ENCODE measurements at places on chromosomes 7 and 10.

GRCh38 chr10:47223236-47223635 is 76.8 kb upstream of the GDF10 start:
- no peak for DNase-seq

DNA sequence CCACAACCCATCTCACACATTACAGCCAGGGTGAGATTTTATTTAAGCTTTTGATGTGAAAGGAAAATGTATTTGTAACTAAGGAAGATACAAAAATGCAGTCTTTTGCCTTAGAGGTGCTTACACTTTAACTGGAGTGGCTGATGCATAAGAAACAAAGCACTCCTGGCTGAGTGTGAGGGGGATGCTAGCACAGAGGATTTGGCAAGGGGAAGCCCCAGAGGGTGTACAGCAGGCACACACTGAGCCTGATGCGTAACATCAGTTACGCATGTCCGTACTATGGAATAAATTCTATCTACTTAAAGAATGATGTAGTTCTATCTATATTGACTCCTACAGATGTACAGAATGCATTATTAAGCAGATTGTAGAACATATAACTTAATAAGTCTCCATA is 17.8 kb downstream of the GIMAP8 start:
- DNase-seq: no peak

- DNase-seq: no peak
These were observed 13.0 kb downstream of the ATAD1 start for GRCh38 chr10:87804939-87805569.

GRCh38 chr7:638256-639011 is 88.1 kb upstream of the DNAAF5 start:
- DNase-seq: no peak

GRCh38 chr7:41425926-41426325 is 277.0 kb downstream of the INHBA start:
- no peak for DNase-seq

- no peak for DNase-seq
These were observed 426.6 kb downstream of the PLXNA4 start for GRCh38 chr7:132149436-132150304.

GRCh38 chr10:132298038-132298881 is 9.5 kb downstream of the STK32C start:
- DNase-seq: no peak

- DNase-seq: no peak
These were observed 4.2 kb downstream of the FEZF1 start for GRCh38 chr7:122300211-122300932.

GRCh38 chr10:1300218-1300617 is 244.0 kb downstream of the WDR37 start:
- no peak for DNase-seq

- no peak for DNase-seq
These were observed 18.3 kb downstream of the SKIDA1 start for GRCh38 chr10:21507150-21507549.

- peak; percentile 12 for DNase-seq
These were observed 71.3 kb upstream of the SP4 start for GRCh38 chr7:21356616-21357015.

DNA sequence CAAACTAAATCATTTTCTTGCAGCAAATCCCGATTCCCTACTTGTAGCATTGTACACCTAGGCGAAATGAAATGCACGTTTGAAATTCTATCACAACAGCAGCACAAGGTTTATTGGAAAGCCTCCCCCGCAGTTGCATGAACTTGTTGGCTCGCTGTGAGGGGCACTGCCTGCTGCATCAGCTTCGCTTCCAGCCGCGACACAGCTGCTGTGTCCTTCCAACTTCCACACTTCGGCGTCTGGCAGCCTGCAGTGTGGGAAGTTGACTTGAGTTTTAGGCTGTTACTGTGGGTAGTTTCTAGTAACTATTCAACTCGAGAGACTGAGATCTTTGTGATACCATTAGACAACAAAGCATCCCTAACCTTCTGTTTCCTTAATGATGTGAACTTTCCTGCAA is 315.8 kb upstream of the TPK1 start:
- no peak for DNase-seq

- DNase-seq: no peak
These were observed 93.2 kb downstream of the TWIST1 start for GRCh38 chr7:19024261-19024660.

GRCh38 chr7:13945670-13946069 is 43.8 kb downstream of the ETV1 start:
- no peak for DNase-seq

DNA sequence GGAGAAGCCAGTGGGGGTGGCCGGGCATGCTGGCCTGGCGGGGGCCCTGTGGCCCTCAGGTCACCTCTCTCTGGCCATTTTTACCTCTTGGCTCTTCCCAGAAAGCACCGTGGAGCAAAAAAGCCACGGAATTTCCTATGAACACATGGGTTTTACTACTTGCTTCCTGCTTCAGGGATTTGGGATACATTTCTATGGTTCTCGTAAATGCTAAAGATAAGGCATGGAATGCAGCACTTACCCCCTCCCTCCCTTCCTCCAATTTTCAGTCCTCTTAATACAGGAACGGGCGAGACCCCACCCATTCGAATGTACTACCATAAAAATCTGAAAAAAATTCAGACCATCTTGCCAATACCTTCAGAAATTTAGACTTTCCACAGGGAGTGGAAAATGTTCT is 279.7 kb downstream of the ARHGAP12 start:
- DNase-seq: no peak

GRCh38 chr7:70693686-70694433 is 438.1 kb upstream of the GALNT17 start:
- peak; percentile 53 for DNase-seq

DNA sequence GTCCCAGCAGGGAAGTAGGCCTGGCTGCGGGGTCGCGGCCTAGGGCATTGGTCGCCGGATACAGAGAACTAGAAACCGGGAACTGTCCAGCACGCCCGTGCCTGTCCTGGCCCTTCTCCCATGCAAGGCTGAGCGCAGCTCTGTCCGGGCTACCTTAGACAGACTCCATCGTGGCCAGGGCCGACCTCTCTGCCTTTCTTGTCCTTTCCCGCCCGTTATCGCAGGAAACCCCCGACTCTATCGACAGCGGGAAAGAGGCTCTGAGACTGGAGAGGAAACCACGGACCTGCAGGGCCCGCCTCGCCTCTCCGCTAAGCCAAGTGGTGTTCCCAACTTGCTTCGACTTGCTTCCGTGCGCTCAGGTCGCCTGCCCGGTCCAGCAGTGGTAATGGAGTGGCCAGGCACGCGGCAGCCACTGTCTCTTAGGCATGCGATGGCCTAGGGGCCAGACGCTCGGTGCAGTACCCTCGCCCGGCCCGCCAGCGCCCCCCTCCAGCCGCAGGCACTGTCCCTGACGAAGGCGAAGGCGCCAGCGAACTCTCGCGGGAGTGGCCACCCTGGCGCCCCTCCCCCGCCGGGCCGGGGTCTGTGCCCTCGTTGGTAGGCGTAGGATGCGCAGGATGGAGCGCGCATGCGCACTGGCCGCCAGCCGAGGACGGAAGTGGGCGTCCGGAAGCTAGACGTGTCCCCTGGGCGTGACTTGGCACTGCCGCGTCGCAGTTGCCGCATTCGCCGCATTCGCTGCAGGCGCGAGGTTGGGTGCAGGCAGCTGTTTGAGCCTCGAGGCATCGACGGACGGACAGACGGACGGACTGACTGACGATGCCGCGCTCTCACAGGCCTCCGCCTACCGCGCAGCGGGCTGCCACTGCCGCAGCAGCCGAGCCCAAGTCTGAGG is 54.4 kb downstream of the MCMBP start:
- no peak for DNase-seq

GRCh38 chr10:70162892-70163201 is 7.5 kb downstream of the SAR1A start:
- peak; percentile 93 for DNase-seq

GRCh38 chr7:130356121-130356875 is 11.7 kb downstream of the CPA5 start:
- DNase-seq: no peak

DNA sequence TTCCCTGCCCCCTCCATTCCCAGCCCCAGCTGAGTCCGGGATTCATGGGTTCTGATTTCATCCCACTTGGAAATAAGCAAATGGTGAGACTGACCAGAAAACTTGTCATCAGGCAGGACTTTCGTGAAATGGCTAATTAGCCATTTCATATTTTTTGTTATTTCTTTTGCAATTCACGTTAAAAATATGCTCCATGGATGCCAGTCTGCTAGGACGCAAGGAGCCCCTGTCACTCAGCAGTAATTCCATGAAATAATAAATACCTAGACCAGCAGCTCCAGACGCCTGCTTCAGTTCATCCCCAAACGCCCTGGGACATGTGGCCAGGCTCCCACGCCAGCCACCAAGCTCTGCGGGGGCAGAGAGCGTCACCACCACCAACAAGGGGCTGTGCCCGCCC is 111.0 kb downstream of the TRIL start:
- DNase-seq: no peak

GRCh38 chr7:129393255-129393654 is 41.0 kb upstream of the STRIP2 start:
- no peak for DNase-seq

DNA sequence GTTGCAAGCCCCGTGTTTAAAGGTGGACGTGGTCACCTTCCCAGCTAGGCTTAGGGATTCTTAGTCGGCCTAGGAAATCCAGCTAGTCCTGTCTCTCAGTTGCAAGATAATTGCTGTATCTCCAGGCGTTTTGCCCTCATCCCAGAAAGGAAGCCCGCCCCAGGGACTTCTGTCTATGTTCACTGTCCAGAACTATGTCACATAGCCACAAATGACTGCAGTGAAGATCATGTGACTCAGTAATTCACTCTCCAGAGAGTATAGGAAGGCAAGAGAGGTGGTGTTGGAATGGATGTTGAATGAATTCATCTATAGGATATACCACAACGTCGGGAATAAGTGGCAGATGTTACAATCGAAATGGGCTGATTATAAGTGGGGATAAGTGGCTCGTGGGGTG is 349 bp upstream of the ERVW-1 start:
- DNase-seq: no peak

DNA sequence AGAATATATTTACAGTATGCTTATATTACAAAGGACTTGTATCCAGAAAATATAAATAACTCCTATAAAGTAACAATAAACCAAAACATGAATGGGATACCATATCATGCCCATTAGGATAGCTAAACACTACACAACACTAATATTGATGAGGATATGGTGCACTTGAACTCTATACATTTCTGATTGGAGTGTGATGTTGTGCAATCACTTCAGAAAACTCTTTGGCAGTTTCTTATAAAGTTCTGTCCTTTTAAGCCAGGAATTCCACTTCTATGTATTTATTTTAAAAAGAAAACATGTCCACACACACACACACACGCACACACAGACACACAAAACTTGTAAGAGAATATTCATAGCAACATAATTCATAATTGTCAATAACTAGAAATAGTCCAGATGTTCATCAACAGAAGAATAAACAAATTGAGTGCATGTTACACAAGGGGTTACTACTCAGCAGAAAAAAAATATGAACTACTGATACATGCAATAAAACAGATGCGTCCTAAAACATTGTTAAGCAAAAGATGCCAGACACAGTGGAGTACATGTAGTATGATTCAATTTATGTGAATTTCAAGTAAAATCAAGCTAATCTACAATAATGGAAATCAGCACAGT is 416.0 kb downstream of the PLXDC2 start:
- no peak for DNase-seq

DNA sequence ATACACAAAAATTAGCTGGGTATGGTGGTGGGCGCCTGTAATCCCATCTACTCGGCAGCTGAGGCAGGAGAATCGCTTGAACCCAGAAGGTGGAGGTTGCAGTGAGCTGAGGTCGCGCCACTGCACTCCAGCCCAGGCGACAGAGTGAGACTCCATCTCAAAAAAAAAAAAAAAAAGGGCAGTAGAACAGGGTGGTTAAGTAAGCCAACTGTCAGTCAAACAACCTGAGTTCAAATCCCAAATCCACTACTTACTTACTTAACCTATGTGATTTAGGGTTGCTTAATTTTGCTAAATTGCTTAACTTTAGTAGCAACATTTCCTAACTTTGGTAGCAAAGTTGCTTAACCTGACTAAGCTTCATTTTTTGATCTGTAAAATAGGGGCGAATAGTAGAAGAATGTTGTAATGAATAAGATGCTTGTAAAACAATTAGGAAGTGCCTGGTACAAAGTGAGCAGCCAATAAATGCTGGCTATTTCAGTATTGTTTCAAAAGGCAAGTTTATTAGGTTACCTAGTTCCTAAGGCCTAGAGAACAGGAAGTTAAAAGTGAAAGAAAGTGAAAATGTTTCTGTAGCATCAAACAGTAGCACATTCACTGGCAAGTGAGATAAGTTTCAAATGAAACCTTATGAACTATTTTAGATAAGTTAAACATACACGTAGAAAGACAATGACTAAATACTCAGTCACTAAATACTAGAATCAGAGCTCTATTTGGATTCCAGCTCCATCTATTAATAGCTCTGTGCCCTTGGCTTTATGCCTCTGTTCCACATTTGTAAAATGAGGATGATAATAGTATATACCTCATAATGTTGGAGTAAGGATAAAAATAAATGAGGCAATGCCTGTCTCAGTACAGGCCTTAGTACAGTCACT is 64.3 kb downstream of the HOXA1 start:
- DNase-seq: no peak

DNA sequence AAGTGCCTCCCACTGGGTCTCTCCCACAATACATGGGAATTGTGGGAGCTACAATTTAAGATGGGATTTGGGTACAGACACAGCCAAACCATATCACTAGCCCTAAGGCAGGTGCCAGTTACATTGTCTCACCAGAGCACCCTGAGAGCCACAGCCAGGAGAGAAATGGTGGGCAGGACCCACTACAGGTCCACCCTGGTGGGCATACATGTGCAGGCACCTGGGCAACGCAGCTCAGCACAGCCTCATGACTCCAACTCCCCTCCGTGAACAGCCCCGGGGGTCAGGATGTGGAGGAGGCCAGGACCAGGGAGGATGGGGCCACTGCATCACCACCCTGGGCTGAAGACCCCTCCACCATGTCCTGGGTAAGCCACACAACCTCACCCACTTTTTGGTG is 205.7 kb downstream of the PTPRN2 start:
- no peak for DNase-seq

- peak; percentile 36 for DNase-seq
These were observed 1.1 kb downstream of the P4HA1 start for GRCh38 chr10:73095481-73096021.

DNA sequence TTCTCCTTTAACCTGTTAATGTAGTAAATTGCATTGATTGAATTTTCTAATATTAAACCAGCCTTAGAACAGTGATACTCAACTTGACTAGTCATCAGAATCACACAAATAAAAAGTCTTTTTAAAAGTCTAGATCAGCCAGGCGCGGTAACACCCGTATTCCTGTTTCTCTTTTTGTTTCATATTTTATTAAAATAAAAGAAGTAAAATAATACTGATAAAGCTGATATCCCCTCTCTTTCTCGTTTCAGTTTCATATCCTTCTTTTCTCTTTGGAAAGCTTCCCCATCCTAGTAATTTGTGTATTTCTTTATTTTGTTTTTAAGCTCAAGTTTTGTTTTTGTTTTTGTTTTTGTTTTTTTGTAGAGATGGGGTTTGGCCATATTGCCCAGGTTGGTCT is 9.3 kb downstream of the SMO start:
- no peak for DNase-seq

GRCh38 chr10:98533746-98534445 is 87.2 kb upstream of the HPS1 start:
- no peak for DNase-seq
